ENCODE measurements at places on chromosomes 2 and 18.

GRCh38 chr18:21134895-21135294, 23.3 kb upstream of the ROCK1 start:
- no peak for DNase-seq

- DNase-seq = no peak
These were observed 13.1 kb upstream of the ALPG start for GRCh38 chr2:232393556-232393955.

GRCh38 chr18:961644-962355, 57.1 kb downstream of the ADCYAP1 start:
- peak; percentile 21 for DNase-seq

GRCh38 chr2:237904831-237905599, 45.6 kb downstream of the RAMP1 start:
- no peak for DNase-seq

GRCh38 chr2:234289834-234290590, 206.9 kb downstream of the ARL4C start:
- DNase-seq = no peak

DNA sequence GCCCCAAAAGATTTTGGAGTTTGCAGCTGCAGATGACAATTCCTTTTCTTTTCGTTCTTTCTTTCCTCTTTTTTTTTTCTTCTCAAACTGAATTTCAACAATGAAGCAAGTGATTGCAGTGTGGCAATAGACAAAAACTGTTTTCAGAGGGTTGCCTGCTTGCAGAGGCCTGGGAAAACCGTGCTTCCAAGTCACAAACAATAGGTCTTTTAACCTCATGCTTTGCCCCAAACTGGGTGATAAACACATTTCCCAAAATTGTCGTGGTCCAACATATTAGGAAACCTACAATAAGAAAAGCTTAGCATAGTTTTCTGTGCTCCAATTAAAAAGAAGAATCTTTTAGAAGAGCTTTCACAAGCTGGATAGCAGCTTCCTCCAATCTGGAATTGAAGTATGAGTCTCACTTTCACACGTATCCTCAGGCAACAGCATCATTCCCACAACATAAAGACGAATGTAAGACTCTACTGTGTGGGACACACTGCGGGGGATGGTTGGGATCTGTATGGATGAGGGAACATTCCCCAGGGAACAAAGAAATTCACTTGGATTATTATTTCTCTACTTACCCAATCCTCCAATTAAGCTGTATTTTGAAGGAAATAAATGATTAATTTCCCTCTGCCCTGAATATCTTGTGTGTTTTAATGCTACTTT, 656.1 kb downstream of the RNF144A start:
- no peak for DNase-seq

GRCh38 chr2:191036363-191036762, 22.4 kb upstream of the STAT1 start:
- DNase-seq = no peak

DNA sequence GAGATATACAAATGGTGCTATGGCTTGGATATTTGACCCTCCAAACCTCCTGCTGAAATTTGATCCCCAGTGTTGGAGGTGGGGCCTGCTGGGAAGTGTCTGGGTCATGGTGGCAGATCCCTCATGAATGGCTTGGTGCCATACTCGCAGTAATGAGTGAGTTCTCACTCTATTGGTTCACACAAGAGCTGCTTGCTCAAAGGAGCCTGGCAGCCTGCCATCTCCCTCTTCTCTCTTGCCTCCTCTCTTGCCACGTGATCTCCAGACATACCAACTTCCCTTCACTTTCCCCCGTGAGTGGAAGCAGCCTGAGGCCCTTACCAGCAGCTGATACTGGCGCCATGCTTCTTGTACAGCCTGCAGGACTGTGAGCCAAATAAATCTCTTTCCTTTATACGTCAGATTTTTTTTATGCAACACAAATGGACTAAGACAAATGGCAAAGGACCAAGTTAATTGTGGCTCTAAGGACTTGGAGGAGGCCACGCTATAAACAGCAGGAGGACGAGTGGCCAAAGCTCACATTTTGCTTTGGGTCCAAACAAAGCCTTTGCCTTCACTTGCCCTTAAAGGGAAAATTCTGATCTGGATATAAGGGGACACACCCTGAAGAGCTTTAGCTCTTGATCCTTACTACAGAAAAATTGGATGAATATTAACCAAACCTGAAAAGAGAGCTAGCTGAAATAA, 214.7 kb downstream of the SS18 start:
- no peak for DNase-seq

- no peak for DNase-seq
These were observed 790.4 kb downstream of the EPHA4 start for GRCh38 chr2:220781622-220782241.

DNA sequence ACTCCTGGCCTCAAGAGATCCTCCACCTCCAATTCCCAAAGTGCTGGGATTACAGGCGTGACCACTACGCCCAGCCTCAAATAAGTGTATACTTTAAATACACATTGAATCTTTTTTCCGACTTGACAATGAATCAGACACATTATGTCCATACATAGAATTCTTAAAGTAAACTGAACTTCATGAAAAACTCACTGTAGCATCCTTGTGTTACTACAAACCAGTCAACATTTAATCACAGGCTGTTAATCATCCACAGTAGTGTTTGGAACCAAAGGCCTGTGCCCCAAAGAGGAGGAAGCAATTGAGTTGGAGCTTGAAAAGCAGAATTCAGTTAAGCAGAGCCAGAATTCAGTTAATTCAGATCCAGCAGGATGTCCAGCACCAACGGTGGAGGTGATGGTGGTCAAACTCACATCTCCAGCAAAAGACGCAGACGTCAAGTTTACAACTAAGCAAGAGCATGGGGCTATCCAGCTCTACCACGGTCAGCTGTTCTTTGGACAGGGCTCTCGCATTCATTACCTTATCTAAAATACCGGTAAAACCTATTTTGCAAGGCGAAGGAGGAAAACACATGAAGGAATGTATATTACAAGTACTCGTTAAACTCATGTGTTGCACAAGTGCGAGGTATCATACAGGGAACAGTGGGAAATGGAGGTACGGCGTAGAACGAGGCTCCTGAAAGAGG, 1.2 kb downstream of the SLC39A6 start:
- DNase-seq = no peak

DNA sequence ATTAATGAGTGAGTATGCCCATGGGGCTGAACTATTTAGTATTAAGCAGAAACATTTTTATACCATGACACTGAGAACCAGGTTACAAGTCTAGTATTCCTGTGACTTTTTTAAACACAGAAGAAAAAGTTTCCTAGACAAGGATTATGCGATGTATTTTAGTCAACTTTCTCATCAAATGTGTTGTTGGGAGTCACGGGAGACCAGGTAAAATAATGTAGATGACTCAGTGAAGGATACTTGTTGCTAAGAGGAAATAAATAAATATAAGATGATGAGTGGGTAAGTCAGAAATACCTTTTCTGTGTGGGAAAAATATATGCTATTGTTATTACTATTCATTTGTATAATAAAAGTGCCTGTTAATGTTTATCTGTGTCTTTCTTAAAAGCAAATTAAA, 23.4 kb downstream of the MBD5 start:
- no peak for DNase-seq

- peak; percentile 83 for DNase-seq
These were observed 84.8 kb downstream of the ACAA2 start for GRCh38 chr18:49728542-49728941.

DNA sequence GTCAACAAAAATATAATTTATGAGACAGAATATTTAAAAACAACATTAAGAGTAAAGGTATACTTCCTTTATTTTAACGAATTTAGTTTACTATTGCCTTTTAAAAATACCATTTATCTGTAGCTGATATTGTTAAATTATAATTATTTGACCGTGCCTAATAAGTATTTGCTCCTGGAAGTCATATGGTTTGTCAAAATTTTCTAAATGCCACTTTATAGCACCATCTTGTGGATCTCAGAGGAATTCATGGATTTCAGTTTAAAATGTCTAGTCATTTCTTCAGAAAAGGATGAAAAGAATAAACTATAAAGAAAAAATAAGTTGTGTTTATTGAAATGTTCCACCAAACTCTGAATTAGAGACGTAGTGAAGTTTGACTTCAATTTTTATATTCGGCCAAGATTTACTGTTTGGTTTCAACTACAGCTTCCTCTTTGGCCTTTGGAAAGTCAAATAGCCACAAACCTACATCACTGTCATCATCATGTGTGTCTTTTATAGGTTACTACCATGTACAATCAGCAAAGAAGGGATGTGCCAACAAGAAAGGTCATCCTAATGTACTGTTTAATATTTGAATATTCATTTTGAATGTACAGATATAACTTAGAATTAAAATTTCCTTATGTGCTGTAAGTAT, 10.3 kb upstream of the FTCDNL1 start:
- no peak for DNase-seq

GRCh38 chr2:30705711-30706533, 101.3 kb downstream of the CAPN13 start:
- DNase-seq = peak; percentile 92

DNA sequence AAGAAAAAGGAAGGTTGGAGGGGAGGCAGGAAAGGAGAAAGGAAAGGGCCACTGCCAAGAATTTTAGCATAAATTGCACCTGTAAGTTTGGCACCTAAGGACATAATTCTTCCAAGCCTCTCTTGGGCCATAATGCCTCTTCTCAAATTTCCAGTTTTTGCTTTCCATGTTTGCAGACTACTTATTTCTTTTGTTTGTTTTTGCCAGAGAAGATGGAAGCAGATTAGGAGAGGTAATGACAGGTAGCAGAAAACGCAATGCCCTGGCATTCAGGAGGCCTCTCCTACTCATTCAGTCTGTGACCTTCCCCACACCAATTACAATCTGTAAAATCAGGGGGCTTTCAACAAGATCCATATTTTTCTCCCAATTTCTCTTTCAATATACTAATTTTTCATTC, 56.8 kb downstream of the MRPL33 start:
- no peak for DNase-seq

- DNase-seq = no peak
These were observed 13.8 kb downstream of the ROCK2 start for GRCh38 chr2:11330457-11331142.

DNA sequence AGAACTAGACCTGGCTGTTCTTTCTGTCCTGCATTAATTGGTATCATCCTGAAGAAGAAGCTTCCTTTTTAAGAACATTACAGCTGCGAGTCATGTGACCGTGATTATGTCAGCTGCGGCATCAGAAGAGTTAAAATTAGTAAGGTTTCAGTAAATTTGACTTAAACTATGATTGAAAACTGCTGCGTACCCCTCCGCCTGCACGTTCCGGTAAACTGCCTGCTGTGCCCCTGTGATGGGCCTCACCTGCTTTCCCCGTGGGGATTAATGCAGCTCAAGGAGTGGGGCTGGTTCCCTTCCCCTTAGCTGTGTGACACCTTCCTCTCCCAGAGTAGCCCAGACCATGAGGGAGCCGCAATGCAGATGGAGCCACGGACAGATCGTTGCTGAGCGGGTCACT, 36.1 kb upstream of the MYO3B start:
- peak; percentile 29 for DNase-seq

GRCh38 chr18:23181547-23181946, 46.3 kb downstream of the CABLES1 start:
- no peak for DNase-seq

DNA sequence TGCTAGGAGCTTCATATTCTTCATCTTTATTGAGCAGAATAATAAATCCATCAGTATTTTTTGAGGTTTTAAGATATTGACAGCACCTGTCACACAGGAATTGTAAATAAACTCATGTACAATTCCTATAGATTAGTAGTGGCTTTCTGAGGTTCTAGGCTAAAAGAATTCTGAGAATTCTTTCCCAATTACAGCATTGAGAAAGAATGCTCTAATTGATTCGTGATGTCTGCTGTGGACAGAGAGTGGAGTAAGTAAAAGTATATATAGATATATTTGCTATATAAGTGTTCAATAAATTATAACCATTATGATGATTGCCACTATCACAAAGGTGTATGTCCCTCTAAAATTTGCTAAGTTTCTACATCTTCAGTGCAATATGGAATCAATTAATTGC, 186.5 kb upstream of the NRP2 start:
- no peak for DNase-seq

- no peak for DNase-seq
These were observed 70.4 kb downstream of the MYL12B start for GRCh38 chr18:3332376-3332775.

DNA sequence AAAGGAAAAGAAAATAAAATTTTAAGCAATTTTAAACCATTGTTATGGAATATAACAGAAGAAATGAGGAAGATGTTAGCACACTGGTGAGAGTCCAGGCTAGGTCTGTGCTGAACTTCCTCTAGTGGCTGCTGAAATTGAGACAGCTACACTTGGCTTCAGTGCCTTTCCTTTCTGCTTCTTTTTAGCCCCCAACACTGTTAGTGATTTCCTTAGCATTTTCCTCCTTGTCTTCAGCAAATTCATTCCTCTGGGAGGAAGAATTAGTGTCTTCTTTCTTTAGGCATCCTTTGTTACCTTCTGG, 47.6 kb downstream of the ITGAV start:
- no peak for DNase-seq

- peak; percentile 67 for DNase-seq
These were observed 331.9 kb downstream of the SLC8A1 start for GRCh38 chr2:40120026-40120425.

DNA sequence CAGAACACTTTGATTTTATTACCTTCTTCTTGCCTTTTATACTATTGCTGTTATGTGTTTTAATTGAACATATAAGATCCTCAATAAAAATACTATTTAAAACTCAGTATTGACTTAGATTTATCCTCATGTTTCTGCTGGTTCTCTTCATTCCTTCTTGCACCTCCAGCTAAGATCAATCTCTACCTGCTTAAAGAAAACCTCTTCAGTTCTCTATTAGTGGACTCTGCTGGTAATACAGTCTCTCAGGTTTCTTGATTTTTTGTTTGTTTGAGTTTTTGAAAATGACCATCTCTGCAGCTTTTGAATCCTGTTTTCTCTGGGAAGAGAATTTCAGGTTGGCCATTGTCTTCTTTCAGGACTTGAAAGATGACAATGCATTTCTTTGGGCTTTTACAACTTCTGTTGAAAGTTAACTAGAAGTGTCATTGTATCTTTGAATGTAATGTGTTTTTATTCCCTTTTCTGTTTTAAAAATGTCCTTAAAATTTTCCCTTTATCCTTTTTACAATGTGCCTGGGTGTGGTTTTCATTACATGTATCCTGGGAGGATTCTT, 29.8 kb upstream of the TMEM131 start:
- DNase-seq = no peak

DNA sequence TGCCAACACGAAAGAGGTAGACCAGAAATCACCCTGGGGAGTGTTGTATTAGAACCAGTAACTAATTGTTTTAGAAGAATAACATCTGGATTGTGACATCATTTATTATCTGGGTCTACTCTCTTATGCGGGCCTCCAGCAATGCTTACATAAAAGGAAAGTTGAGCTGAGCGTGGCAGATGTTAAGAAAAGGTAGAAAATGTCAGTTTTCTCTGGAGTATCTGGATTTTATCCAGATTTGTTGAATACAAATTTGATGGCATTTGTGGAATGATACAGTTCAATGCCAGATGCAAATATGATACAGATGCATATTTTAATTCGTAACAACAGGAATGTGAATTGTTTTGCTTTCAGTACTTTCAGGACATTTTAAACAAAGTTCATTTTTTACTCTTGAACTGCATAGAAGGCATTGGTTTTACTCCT, 90.3 kb downstream of the PRPF40A start:
- no peak for DNase-seq

- no peak for DNase-seq
These were observed 184.9 kb downstream of the KLHL29 start for GRCh38 chr2:23569761-23570365.

GRCh38 chr18:55395799-55396198, 192.2 kb downstream of the TCF4 start:
- no peak for DNase-seq
